Stimulated activated CD8-positive, alpha-beta memory T cell treated with anti-CD3 and anti-CD28 coated beads, Interleukin-15, amount 100 ng/mL, for 1 hour (primary cell): ENCODE measurements at places on chromosomes 3 and 15.

- DNase-seq, result no peak
Observed at GRCh38 chr3:16085410-16085809, 89.1 kb upstream of the GALNT15 start.

GRCh38 chr3:126180477-126181397, at the start of gene ALDH1L1:
Gene ALDH1L1 (minus strand): TSS chr3:126180586. CDS start chr3:126160979, 19,607 bp downstream.
- DNase-seq, result no peak

GRCh38 chr3:119401503-119402440, 61.6 kb downstream of the TMEM39A start:
- no peak for DNase-seq

- no peak for DNase-seq
Observed at GRCh38 chr3:98095882-98096281, 8.9 kb downstream of the OR5AC2 start.
